ENCODE measurements at places on chromosomes 11 and 22. TPM values are rescaled to one million over a fixed set of nuclear protein-coding genes. Genes with fewer than 3 reads are reported as not detected.

The PTPRCAP gene
- total RNA-seq: 144 TPM

The IGSF22 gene
- total RNA-seq: 4.1 TPM

The GTSE1 gene
- total RNA-seq: 0.19 TPM

The RAB38 gene
- not detected for total RNA-seq

The TTC36 gene
- total RNA-seq: not detected

The OR4A16 gene
- total RNA-seq: not detected

The VPREB3 gene
- total RNA-seq: not detected

- no peak for DNase-seq
Measured at GRCh38 chr11:73520353-73521061, 77.4 kb downstream of the FAM168A start.

DNA sequence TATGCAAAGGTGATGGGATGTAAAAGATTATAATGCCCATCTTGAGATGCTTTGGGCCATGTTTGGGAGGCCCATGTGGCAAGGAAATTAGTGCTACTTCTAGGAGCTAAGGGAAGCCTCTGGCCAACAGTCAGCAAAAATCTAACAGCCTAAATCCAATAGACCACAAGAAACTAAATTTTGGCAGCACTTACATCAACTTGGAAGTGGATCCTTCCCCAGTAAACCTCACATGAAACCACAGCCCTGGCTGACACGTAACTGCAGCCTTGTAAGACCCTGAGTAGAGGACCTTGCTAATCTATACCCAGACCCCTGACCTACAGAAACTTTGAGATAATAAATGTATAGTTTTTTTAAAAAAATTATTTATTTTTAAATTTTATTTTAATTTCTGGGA lies 13.1 kb upstream of the GRK3 start:
- DNase-seq: no peak

DNA sequence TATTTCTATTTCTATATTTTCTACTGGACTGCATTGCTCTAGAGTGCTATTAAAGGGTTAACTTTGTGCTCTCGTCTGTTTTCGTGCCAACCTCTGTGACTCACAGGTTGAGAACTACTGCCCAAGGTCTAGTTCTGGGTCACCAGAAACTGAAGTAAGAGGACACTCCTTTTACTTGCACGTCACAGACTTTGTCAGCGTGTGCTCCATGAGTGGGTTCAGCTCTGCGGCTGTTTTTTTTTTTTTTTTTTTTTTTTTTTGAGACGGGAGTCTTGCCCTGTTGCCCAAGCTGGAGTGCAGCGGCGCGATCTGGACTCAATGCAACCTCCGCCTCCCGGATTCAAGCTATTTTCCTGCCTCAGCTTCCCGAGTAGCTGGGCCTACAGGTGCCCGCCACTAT lies 49.8 kb downstream of the CLMP start:
- DNase-seq: no peak

DNA sequence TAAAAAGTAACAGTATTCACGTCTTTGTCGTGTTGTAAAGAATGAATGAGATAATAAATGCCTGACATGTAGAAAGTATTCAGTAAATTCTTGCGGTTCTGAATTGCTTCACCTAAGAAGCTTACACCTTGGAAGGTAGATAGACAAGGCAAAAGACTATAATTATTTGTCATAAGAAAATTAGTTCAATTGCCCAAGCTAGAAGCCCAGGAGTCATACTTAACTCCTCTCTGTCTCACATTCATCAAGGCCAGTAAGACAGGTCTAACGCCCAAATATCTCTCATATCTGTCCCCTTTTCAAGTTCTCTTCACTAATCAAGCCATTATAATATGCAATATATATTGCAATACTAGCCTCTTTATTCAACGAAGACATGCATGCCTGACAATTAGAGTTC lies 87.7 kb upstream of the AMOTL1 start:
- no peak for DNase-seq

DNA sequence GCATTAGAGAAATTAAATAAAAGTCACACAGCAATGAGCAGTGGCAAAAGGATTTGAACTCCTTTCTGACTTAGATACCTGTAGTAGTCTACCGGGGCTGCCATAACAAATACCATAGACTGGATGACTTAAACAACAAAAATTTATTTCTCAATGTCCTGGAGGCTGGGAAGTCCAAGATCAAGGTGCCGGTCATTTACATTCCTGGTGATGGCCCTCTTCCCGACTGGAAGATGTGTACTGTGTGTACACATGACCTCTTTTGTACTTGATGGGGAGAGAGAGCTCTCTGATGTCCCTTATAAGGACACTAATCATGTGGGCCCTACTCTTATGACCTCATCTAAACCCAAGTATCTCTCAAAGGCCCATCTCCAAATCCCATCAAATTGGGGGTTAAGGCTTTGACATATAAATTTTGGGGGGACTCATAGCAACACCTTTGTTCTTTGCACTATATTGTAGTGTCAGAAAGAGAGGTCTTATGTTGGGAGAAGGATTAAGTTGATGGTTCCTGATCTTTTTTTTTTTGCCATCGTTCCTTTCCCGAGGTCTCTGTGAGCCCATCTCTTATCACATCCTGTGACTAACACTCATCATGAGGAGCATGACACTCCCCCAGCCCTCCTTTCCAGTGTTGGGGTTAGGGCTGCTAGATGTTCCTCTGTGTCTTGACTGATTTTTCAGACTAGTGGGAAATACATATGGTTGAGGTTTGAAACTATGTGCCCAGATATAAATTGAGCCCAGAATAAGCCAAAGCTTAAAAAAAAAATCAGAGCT lies 104.3 kb downstream of the TRAF6 start:
- DNase-seq: no peak

DNA sequence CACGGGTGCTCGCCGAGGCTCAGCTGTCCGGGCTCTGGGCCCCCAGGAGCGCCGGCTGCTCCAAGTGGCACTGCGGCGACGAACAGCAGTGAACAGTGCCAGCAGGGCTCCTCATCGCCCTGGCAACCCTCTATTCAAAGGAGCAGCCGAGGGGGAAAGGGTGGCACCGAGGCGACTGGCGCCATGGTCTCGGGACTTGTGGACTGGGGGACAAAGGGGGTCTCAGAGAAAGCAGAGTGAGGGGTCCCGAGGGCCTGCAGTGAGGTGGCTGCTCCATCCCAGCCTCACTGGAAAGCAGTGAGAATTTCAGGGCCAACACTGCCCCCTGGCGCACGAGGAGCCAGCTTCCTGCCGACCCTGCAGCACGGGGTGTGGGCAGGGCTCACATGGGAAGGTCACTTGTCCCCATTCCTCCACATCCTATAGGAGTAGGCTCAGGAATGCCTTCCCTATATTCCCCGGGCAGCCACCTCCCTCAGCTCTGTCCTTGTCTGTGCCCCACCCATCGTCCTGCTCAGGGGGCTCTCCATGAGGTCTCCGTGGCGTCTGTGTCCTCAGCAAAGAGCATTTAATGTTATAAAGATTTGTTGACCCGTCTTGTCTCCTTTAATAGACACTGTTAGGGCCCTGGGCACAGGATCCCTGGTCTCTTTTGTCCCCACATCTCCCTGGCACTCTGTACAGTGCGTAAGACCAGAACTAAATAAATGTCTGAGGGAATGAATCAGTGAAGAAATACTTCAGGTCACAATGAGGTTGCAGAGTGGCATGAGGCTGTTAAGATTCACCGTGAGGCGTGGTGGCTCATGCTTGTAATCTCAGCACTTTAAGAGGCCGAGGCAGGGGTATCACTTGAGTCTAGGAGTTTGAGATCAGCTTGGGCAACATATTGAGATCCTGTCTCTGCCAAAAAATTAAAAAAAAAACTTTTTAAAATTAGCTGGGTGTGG lies 26.4 kb downstream of the LRFN4 start:
- peak; percentile 31 for DNase-seq

DNA sequence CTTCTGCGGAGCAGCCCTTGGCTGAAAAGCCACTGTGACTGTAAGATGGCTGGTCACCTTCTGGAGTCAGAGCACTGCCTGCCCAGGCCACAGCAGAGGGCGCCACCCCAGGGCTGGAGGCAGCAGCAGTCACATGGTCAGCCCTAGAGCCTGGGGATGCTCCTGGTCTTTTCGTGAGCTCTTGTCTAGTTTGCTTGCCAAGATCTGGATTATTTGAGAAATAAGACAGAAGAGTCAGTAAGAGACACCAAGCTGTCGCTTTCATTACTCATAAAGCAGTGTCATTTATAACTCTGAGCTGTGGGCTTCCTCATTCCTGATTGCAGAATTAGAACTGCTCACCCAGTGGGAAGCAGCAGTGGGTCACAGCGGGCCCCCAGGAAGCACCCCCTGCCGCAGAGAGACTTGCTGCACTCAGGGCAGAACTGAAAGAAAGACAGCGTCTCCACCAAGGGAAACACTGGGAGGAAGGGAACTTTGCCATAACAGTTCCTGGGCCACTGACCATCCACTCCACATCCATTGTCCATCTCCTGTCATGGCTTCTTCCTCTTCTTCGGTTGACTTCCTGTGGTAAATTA lies 56.7 kb downstream of the PPP6R2 start:
- DNase-seq: peak; percentile 28

- DNase-seq: no peak
Measured at GRCh38 chr11:69442012-69442806, 39.3 kb upstream of the LINC01488 start.

GRCh38 chr11:76392870-76393269 lies 11.7 kb downstream of the GVQW3 start:
- no peak for DNase-seq

DNA sequence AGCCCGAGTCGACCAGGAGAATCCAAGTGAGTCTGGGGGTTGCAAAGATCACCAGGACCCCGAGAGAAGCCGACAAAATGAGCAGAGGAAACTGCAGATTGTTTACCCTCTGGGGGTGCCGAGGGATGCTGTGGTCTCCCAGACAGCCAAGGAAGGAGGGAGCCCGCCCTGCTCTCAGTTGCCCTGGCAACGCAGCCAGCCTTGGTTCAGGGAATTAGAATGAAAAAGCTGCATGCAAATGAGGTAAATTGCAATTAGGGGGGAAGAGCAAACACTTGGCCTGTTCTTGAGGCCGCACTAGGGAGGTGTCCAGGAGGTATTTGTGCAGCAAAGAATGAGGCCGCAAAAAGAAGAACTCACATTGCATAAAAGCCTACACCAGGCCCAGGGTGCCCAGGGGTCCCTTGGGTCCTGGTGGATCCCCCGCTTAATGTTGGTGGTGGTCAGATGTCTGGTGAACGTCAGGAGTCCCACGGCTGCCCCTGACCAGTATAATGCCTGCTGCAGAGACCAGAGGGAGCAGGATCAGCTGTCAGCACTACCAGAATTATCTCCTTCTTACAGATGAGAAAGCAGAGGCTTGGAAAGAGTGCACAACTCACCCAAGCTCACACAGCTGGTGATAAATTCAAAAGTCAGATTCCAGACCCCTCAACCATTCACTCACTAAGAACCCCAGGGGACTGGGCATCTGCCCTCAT lies 40.3 kb upstream of the ATXN10 start:
- DNase-seq: no peak

GRCh38 chr22:43013355-43014315 lies 1.3 kb downstream of the PACSIN2 start:
- DNase-seq: no peak

DNA sequence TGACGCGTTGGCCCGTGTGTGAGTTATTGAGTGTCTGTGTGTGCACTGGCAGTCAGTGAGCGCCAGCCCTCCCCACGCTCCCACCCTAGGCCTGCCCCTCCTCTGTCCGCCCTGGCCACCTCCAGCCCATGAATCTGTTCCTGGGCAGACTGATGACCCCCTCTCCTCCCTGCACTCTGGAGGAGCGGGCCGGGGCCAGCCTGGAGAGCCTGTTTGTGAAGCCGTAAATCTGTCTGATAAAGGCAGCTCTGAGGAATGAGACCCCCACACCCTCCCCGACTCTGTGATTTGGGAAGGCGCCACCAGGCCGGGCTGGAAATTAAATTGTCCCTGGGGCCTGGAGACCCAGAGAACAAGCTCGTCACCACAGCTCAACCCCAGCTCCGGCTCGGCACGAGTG lies 8.6 kb downstream of the TSSC4 start:
- DNase-seq: no peak

- DNase-seq: no peak
Measured at GRCh38 chr11:134149371-134149770, 74.4 kb downstream of the NCAPD3 start.

GRCh38 chr11:59854871-59855270 lies 9.6 kb upstream of the CBLIF start:
- no peak for DNase-seq

DNA sequence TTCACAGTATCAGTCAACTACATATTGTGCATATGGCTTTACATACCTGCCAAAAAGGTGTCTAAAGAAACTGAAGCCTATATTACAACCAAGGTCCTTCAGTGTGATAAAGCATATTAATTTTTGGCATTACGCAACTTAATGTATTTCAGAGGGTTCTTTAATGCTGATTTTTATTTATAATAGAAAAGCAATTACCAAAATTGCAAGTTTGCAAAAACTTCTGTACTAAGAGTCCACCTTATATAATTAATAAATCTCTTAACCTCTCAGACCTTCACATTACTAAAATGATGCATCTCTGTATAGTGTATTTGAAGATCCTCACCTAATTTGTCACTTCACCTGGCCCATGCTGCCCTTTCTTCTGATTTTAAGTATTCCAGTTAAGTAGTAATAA lies 128.6 kb downstream of the GUCY1A2 start:
- DNase-seq: no peak

DNA sequence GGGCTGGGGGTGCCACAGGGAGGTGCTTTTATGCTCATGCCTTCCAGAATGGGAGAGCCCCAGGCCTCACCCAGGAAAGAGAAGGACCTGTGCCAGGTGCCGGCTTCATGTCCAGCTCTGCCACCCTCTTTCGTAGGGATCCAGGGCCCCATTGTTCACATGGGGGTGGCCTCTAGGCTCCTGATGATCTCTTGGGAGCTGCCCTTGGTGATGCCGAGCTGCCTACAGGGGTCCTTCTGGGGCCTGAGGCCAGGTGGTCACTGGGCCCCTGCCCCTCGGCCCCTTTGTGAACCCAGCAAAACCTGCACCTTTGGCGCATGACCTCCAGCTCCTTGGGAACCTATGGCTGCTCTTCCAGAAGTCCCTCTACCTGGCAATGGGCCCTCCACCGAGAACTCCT lies 41.4 kb upstream of the SMIM38 start:
- no peak for DNase-seq

DNA sequence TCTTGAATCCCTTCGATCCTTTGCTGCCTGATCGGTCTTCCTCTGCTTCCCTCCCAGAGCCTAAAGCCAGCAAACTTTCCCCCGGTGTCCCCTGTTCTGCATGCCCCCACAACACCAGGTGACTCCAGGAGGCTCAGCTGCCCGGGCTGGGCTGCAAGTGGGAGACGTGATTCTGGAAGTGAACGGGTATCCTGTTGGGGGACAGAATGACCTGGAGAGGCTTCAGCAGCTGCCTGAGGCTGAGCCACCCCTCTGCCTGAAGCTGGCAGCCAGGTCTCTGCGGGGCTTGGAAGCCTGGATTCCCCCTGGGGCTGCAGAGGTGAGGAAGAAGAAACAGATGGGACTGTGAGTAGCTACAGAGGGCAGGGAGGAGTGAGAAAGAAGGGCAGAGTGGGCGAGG lies 3.6 kb downstream of the NHERF4 start:
- DNase-seq: no peak

Measured in CD8-positive, alpha-beta T cell (primary cell).